HFFc6 (cell line): ENCODE measurements at places on chromosomes 13 and 19. TPM values are rescaled to one million over a fixed set of nuclear protein-coding genes. Genes with fewer than 3 reads are reported as not detected.

KLHL1 gene
- not detected in 2 replicates for total RNA-seq

KMT2B gene
- total RNA-seq: 20.4 to 25.3 TPM (median 23.0 TPM) in 3 replicates

MYCBP2 gene
- total RNA-seq: 53.3 to 61.4 TPM (median 57.9 TPM) in 3 replicates

PTPRH gene
- 0.53 to 0.72 TPM (median 0.57 TPM) in 3 replicates for total RNA-seq

ZNF222 gene
- 3.1 to 4.3 TPM (median 3.4 TPM) in 3 replicates for total RNA-seq
